Chondrocyte (in vitro differentiated cells): ENCODE measurements at places on chromosomes 12 and 14.

GRCh38 chr12:15323480-15323879 is 1.2 kb downstream of the PTPRO start:
- no peak for DNase-seq

- no peak for DNase-seq
Observed at GRCh38 chr12:130029151-130029550, 125.3 kb upstream of the TMEM132D start.

- no peak for DNase-seq
Observed at GRCh38 chr12:71152851-71153250, 4.9 kb downstream of the TSPAN8 start.

DNA sequence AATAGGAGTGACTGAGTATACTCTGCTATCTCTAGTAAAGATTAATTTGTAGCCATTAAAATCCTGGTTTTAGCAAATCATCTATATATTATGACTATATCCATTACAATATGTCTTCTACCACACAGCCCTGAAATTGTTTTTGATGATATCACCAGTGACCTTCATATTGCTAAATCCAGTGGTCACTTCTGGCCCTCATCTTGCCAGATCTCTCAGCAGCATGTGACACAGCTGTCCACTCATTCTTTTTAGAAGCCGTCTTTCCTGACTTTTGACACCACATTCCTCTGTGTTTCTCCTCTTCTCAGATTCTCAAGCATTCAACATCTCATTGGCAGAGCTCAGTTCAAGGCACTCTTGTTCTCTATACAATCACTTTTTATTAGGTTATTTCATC is 54.9 kb downstream of the CPNE8 start:
- DNase-seq = no peak

DNA sequence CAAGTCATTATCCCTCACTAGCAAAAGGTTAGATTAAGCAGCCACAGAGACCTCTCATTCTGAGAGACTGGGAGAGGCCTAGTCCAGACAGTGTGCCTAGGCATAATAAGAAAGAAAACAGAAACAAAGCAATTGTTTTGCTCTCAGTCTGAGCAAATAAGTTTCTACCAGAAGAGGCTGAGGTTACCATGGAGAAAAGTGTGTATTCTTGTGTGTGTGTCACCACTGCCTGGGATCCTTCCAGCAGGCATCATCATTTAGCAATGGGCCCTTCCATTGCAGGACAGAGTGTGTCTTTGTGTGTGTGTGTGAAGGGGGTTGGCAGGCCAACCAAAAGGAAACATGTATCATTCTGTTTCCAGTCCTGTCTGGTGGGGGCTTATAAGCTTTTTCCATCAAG is 3.7 kb downstream of the EFS start:
- no peak for DNase-seq
